A549 treated with Mapracorat at 1 μM for 4 hours (cell line): ENCODE measurements at places on chromosomes 16 and 17. TPM values are rescaled to one million over a fixed set of nuclear protein-coding genes. Genes with fewer than 3 reads are reported as not detected.

KCNAB3 gene
- 1.7 to 3.9 TPM (median 2.6 TPM) in 5 replicates for total RNA-seq

ACSF2 gene
- total RNA-seq: 9.1 to 14.9 TPM (median 12.5 TPM) in 5 replicates

SLC12A3 gene
- total RNA-seq: not detected in 5 replicates

CCL4L2 gene
- total RNA-seq: not detected in 5 replicates

ANKS4B gene
- 0.03 to 0.07 TPM (median 0.04 TPM) in 5 replicates for total RNA-seq

DECR2 gene
- 20.9 to 31.4 TPM (median 26.9 TPM) in 5 replicates for total RNA-seq

PPP4C gene
- 126 to 149 TPM (median 144 TPM) in 5 replicates for total RNA-seq

KCNH6 gene
- total RNA-seq: not detected in 5 replicates

TBC1D3C gene
- not detected in 5 replicates for total RNA-seq

KRTAP3-1 gene
- 0.35 TPM in 1 of 5 replicates, not detected in the others for total RNA-seq

ABCC3 gene
- total RNA-seq: 115 to 150 TPM (median 131 TPM) in 5 replicates

EPN2 gene
- total RNA-seq: 43.8 to 59.4 TPM (median 54.5 TPM) in 5 replicates

NEUROD2 gene
- total RNA-seq: 0.08 TPM in 1 of 5 replicates, not detected in the others

SYT17 gene
- 9.7 to 13.1 TPM (median 11.0 TPM) in 5 replicates for total RNA-seq

TSR3 gene
- total RNA-seq: 56.9 to 97.4 TPM (median 93.0 TPM) in 5 replicates

HLF gene
- 0.08 to 0.23 TPM (median 0.18 TPM) in 5 replicates for total RNA-seq

RNF112 gene
- total RNA-seq: 0.57 to 1.4 TPM (median 0.92 TPM) in 5 replicates

TPSG1 gene
- not detected in 5 replicates for total RNA-seq

MPV17L gene
- 4.3 to 6.9 TPM (median 5.2 TPM) in 5 replicates for total RNA-seq

PTX4 gene
- total RNA-seq: not detected in 5 replicates

CDC6 gene
- 47.3 to 56.4 TPM (median 52.7 TPM) in 5 replicates for total RNA-seq

GUCY2D gene
- 0.05 to 0.39 TPM (median 0.36 TPM) in 4 of 5 replicates, not detected in the other for total RNA-seq

HEATR9 gene
- not detected in 5 replicates for total RNA-seq

TP53TG3D gene
- 0.48 to 1.6 TPM (median 1.2 TPM) in 5 replicates for total RNA-seq

KRTAP16-1 gene
- total RNA-seq: not detected in 5 replicates

IL34 gene
- 0.36 to 0.56 TPM (median 0.51 TPM) in 5 replicates for total RNA-seq

KIFC3 gene
- total RNA-seq: 105 to 161 TPM (median 149 TPM) in 5 replicates

LITAFD gene
- total RNA-seq: not detected in 5 replicates

CMTM1 gene
- total RNA-seq: 0.49 to 1.8 TPM (median 1.1 TPM) in 5 replicates

TP53TG3B gene
- 0.08 to 0.35 TPM (median 0.30 TPM) in 4 of 5 replicates, not detected in the other for total RNA-seq

KPNB1 gene
- 267 to 340 TPM (median 330 TPM) in 5 replicates for total RNA-seq

C17orf50 gene
- total RNA-seq: 0.21 to 0.59 TPM (median 0.34 TPM) in 4 of 5 replicates, not detected in the other

TOX3 gene
- total RNA-seq: 0.11 to 0.42 TPM (median 0.27 TPM) in 5 replicates

DHX8 gene
- 39.2 to 44.2 TPM (median 41.1 TPM) in 5 replicates for total RNA-seq

QPRT gene
- total RNA-seq: 0.57 to 1.5 TPM (median 1.2 TPM) in 5 replicates

PRM2 gene
- not detected in 5 replicates for total RNA-seq

CCL16 gene
- total RNA-seq: not detected in 5 replicates

TMEM114 gene
- not detected in 5 replicates for total RNA-seq

BICDL2 gene
- not detected in 5 replicates for total RNA-seq
